Psoas muscle (tissue), 8 donors: ENCODE measurements at places on chromosomes 7 and 10. TPM values are rescaled to one million over a fixed set of nuclear protein-coding genes. Genes with fewer than 3 reads are reported as not detected.
A peak's percentile ranks its signal among the peaks of the same experiment; 100 is the strongest.

GRCh38 chr10:103696411-103697145, 158.8 kb downstream of the SH3PXD2A start:
- peaks cover 9% of the 10 kb centered on the region for H3K4me1 ChIP-seq
- H3K36me3 ChIP-seq: no peaks in the 10 kb centered on the region
- H3K27ac ChIP-seq: peak overlapping the region; percentile 58
- H3K4me3 ChIP-seq: no peak overlapping the region
- no peaks in the 10 kb centered on the region for H3K27me3 ChIP-seq

DNA sequence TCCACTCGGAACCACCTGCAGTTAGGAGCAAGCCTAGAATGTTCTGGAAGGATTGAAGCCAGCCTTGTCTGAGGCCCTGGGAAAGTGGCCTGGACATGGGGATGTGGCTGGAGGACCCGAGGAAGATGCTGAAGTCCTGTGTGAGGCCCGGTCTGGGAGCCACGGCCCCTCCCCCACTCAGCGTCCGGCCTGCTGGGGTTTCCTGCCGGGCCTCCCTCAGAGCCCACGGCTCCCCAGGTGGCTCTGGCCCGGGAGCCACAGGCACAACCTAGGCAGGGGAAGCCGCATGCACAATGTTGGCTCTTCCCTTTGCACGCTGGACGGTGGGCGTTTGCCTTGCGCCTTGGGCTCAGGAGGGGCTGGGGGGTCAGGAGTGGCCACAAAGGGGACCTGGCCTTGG, 39.0 kb downstream of the UNCX start:
- H3K4me3 ChIP-seq: no peak overlapping the region
- no peak overlapping the region for H3K27ac ChIP-seq
- peak; percentile 36 for DNase-seq
- no peaks in the 10 kb centered on the region for H3K4me1 ChIP-seq

DNA sequence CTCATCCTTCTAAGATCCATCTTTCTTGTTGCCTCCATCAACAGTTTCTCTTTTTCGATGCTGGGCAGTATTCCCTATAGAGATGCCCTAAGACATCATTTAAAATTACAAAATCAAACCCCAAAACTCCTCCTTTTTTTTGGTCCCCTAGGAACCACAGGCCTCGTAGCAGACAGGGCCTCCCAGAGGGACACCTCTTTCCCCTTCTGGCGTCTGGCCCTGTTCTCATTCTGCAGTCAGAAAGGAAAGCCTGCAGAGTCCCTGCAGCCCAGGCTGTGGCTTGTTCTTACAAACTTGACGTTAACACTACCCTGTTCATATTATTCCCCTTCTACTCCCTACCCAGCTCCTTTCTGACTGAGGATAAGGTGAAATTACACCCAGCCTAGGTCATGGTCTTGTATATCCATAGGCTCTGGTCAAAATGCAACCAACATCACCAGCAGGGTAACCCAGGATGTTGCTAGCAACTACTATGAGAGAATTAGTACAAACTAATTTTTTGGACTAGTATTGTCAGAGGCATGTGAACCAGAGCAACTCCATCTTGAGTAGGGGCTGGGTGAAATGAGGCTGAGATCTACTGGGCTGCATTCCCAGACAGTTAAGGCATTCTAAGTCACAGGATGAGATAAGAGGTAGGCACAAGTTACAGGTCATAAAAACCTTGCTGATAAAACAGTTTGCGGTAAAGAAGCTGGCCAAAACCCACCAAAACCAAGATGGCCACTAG, 3.5 kb upstream of the EPHA1 start:
- no peaks in the 10 kb centered on the region for H3K36me3 ChIP-seq
- DNase-seq: no peak
- H3K4me1 ChIP-seq: no peaks in the 10 kb centered on the region

- H3K36me3 ChIP-seq: no peaks in the 10 kb centered on the region
- no peaks in the 10 kb centered on the region for H3K4me1 ChIP-seq
- H3K4me3 ChIP-seq: no peak overlapping the region
- no peaks in the 10 kb centered on the region for H3K27me3 ChIP-seq
- no peak overlapping the region for H3K27ac ChIP-seq
- DNase-seq: no peak
These were observed 650.9 kb upstream of the IGFBP3 start for GRCh38 chr7:46571996-46572395.

DNA sequence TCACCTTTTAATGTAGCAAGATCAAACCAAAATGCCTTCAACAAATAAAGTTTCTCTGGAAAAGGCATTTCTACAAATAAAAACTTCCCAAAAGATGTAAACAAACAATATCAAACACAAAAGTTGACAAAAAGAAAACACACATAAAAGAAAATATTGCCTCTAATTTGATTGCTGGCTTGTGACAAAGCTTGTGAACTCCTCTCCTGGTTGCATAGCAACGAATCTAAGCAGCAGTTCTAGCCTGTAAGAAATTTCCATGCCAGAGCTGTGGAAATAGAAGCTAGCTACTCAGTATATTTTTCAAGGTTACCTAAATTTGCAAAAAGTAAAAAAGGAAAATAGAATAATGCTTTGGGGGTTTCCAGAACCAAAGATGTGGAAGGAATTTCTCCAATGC, 173.9 kb upstream of the CDK1 start:
- DNase-seq: no peak
- no peaks in the 10 kb centered on the region for H3K36me3 ChIP-seq
- H3K27me3 ChIP-seq: no peaks in the 10 kb centered on the region
- no peaks in the 10 kb centered on the region for H3K4me1 ChIP-seq
- no peak overlapping the region for H3K27ac ChIP-seq

DNA sequence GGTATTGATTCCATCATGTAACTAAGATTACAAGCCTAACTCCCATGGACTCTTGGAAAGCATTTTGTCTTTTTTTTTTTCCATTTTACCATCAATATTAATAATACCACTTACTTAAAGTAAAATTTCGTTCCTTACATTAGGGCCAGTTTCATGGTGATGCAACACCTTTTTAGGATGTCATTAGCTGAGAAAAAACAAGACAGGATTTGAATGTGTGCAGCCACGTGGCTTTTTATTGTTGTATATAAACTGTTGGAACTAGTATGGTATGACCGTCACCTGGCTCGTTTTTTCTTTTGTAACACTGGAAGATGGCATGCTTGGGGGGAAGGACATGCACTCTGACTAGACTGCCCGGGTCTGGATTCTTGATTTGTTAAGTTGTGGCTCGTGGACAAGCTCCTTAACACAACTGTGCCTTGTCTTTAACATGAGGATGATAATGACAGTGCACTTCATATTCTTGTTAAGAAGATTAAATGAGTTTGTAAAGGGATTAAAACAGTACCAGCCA, 42.1 kb downstream of the ARHGAP21 start:
- H3K27me3 ChIP-seq: no peaks in the 10 kb centered on the region
- H3K4me3 ChIP-seq: no peak overlapping the region
- peak overlapping the region; percentile 38 for H3K27ac ChIP-seq
- peaks cover 27% of the 10 kb centered on the region for H3K4me1 ChIP-seq
- H3K36me3 ChIP-seq: no peaks in the 10 kb centered on the region

DNA sequence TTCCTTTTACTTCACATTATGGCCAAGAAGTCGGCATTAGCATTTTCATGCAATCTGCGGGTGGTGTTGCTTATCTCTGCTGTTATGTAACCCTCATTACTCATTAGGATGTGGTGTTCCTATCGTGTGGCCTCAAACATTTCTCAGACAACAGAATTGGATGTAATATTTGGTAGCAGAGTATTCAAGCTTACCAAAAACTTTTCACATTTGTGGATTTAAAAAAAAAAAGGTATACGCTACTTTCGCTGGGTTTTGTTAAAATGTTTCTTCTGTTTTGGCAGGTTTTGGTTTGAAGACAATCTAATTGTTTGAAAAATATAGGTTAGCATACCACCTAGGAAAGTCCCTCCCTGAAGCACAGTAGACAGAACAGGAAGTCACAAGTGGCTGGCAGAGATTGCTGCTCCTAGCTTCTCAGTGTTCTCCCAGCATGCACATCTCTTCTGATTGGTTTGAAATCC, 128.8 kb downstream of the GATA3 start:
- no peaks in the 10 kb centered on the region for H3K36me3 ChIP-seq
- H3K4me3 ChIP-seq: no peak overlapping the region
- H3K4me1 ChIP-seq: no peaks in the 10 kb centered on the region
- no peak for DNase-seq
- H3K27ac ChIP-seq: no peak overlapping the region

GRCh38 chr10:46229144-46229563, 57.6 kb upstream of the ANTXRL start:
- DNase-seq: no peak
- H3K27ac ChIP-seq: no peak overlapping the region
- H3K4me1 ChIP-seq: no peaks in the 10 kb centered on the region
- H3K4me3 ChIP-seq: no peak overlapping the region

DNA sequence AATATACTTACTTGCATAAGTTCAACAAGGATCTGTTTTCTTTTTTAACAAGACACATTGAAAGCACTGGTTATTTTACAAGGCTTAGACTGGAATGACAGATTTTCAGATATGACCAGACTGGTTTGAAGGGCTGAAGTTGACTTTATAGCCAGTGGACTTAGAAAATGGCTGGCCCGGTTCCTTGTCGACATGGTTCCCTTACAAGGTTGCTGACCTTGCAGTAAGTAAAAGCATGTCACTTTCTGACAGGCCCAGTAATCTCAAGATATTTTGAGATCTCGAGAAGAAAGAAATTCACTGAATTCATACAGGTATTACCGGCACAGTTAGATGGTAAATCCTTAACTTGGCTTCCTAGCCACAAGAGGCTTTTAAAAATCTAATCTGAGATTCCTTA, 136.5 kb downstream of the COBL start:
- H3K27me3 ChIP-seq: no peaks in the 10 kb centered on the region
- no peak for DNase-seq
- no peaks in the 10 kb centered on the region for H3K4me1 ChIP-seq
- H3K27ac ChIP-seq: no peak overlapping the region
- H3K36me3 ChIP-seq: no peaks in the 10 kb centered on the region

GRCh38 chr7:151847136-151847535, 29.8 kb downstream of the PRKAG2 start:
- H3K4me1 ChIP-seq: no peaks in the 10 kb centered on the region
- no peaks in the 10 kb centered on the region for H3K36me3 ChIP-seq
- peak; percentile 15 for DNase-seq
- no peak overlapping the region for H3K27ac ChIP-seq

- no peak overlapping the region for H3K27ac ChIP-seq
- no peaks in the 10 kb centered on the region for H3K4me1 ChIP-seq
- H3K4me3 ChIP-seq: no peak overlapping the region
- no peaks in the 10 kb centered on the region for H3K36me3 ChIP-seq
- no peaks in the 10 kb centered on the region for H3K27me3 ChIP-seq
- peak; percentile 5 for DNase-seq
These were observed 27.0 kb downstream of the PDGFA start for GRCh38 chr7:492714-493065.

DNA sequence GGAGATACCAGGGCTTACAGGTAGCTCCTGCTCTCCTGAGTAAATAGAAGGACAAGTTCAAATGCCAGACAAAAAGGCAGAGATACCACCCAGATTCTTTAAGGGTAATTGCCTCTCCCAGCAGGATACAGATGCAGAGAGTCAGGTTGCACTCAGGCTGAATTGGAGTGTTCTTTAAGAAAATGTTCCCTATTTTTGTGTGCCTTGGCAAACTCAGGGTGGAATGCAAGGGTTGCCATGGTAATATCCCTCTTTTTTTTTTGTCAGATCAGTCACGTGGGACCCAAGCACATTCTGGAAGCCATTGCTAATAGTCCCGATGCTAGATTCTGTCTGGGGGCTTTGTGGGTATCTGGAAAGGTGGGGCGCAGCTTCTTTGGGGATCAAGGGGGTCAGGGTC, 628.0 kb downstream of the CALN1 start:
- H3K36me3 ChIP-seq: no peaks in the 10 kb centered on the region
- H3K4me3 ChIP-seq: no peak overlapping the region
- H3K27me3 ChIP-seq: no peaks in the 10 kb centered on the region
- DNase-seq: no peak

- H3K27ac ChIP-seq: no peak overlapping the region
- H3K27me3 ChIP-seq: no peaks in the 10 kb centered on the region
- no peak overlapping the region for H3K4me3 ChIP-seq
- H3K36me3 ChIP-seq: no peaks in the 10 kb centered on the region
These were observed 6.7 kb upstream of the PWWP2B start for GRCh38 chr10:132390170-132390920.

DNA sequence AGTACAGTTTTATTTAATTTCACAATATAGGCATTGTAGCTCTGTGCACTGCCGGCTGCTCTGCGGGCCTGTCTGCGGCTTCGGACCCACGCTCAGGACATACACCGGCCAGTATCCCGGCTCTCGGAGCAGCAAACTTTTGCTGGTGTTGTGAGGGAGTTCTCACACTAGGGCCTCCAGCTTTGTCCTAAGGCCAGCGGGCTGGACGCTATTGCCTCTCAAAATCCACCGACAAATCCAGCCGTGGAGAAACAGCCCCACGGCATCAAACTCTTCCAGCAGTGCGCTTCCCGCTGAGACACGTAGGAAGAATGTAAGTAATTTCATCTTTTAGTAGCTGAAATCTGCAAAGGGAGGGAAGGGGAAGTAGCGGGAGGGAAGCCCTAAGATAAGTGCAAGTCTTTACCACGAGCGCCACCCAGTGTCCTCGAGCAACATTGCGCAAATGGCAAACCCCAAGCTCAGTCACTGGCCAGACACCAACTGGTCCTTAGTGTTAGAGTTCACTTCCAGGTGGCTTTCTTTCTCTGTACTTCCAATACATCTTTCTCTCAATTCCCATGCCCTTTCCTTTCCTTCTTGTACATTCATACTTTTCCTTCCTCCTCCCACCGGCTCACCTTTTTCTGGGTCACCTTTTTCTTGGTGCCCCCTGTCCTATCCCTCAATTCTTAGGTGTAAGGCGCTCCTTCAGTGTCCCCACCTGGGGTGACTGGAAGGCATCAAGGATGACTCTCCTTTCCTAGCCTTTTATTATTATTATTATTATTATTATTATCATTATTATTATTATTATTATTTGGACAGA, 3.0 kb upstream of the DLX5 start:
- peak overlapping the region; percentile 52 for H3K4me3 ChIP-seq
- peaks cover 36% of the 10 kb centered on the region for H3K27me3 ChIP-seq

DNA sequence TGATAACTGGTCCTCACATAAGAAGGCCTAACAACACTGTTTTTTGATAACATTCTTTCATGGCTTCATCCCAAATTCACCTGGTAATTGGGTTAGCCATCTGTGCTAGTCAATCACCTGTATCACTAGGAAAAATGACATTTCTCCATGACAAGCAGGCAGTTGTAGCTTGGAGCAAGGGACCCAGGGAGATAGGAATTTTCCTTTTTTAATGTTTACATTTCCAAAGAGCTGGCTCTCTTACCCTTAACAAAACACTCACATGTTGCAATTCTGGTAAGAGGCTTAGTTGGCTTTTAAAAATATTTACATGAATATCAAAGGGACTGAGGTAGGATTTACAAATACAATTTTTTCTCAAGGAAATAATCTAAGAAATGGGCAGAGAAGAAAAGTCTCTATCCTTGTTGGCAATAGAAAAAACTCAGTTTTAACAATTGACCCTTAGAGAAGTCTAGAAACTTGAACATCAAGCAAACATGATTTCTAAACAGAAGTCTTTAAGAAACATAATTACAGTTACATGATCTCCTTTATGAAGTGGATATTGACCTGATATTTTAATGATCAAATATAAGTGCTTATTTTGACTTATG, 16.1 kb upstream of the AKR1C1 start:
- no peaks in the 10 kb centered on the region for H3K27me3 ChIP-seq
- H3K4me3 ChIP-seq: no peak overlapping the region
- H3K27ac ChIP-seq: peak overlapping the region; percentile 17
- H3K36me3 ChIP-seq: no peaks in the 10 kb centered on the region
- no peak for DNase-seq

Gene PRKAR2B
- total RNA-seq: 1.8 TPM

Gene BEND7
- 16.3 TPM for total RNA-seq

Gene UFSP1
- total RNA-seq: 2.5 TPM

Gene OR6B1
- total RNA-seq: not detected

Gene SORBS1
- total RNA-seq: 71.1 TPM

Gene ADAM12
- total RNA-seq: 0.24 TPM

Gene FANK1
- total RNA-seq: not detected

Gene HABP2
- not detected for total RNA-seq

Gene PHYHIPL
- total RNA-seq: 0.08 TPM
